ENCODE measurements at places on chromosomes 6 and 20.

- DNase-seq, result no peak
Measured at GRCh38 chr6:143802833-143803565, 40.1 kb upstream of the LTV1 start.

DNA sequence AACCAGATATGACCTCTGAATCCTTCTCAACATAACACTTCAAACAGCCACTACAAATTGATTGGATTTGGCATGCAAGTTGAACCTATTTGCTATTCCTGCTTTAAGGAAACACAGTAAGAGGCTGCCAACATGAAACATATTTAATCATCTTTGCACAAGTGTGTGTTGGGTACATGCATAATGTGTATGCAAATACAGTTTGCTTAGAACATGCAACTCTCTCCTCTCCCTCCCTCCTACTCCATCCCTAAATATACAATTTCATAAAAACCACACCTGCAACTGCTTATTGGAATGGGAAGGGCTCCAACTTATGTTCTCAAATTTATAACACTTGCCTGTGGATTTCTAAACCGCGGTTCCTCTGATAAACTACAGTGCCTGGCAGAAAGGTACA is 71.5 kb downstream of the CD83 start:
- DNase-seq, result no peak

GRCh38 chr20:385448-385847 is 4.9 kb downstream of the TRIB3 start:
- no peak for DNase-seq

GRCh38 chr6:18985996-18986395 is 598.8 kb downstream of the RNF144B start:
- no peak for DNase-seq

DNA sequence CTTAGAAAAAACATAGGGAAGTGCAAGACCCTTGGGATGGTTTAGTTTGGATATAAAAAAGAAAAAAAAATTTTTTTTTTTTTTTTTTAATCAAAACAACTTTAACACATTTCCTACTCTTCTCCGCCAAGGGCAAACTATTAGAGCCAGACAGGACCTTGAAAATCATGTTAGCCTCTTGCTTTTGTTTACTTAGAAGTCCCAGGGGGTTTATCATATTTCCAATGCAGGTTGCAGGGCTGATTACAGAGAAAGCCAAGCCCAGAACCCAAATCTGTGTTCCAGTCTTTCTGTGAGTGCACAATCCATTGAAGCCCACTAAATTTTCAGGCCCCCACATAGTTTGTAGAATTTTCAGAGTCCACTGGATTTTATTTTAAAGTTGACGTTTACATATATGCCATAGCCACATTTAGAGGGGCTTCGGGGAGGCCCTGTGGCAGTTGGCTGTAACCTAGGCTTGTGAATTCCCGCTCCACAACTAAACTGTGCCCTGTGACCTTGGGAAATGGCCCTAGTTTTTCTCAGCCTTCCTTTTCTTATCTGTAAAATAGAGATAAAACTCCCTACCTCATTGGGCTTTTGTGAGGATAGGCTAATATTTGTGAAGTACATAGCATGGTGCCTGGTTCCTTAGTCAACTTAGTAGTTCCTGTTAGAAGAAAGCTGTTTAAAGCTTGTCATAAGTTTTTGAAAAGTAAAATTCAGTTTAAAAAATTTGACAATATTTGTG is 55.7 kb downstream of the NCOA7 start:
- no peak for DNase-seq

Data from suprapubic skin (tissue), 4 donors.